Activated T-helper 2 cell treated with anti-CD3 and anti-CD28 coated beads, Interferon-gamma antibody, Interleukin-2, Interleukin-4, amounts not matched to agents 10 μg/mL and 5 μg/mL and 100 μg/mL, durations not matched to agents 14 hours and 24 hours and 36 hours (primary cell): ENCODE measurements at places on chromosomes 5 and 9. TPM values are rescaled to one million over a fixed set of nuclear protein-coding genes. Genes with fewer than 3 reads are reported as not detected.

- DNase-seq, result peak; percentile 72
Observed at GRCh38 chr9:113516840-113517577, 53.5 kb downstream of the RGS3 start.

GRCh38 chr9:131946180-131946579 lies 133.5 kb downstream of the MED27 start:
- no peak for DNase-seq

DNA sequence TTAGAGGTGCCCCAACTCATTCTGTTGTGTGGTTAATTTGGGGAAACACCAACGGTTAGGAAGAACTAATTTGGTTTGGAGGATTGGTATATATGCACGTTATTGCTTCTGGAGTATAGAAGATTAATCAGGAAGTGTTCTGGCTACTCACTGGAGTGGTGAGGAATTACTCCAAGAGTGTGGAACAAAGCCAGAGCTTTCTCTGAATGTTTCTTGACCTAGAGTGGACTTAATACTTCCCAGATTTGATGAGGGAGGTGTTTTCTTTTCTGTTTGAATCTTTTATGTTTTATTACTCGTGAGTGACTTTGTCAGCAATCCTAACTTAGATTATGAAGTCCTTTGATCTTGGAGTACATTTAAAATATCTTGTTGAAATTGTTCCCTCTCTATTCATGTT lies 163.7 kb downstream of the MAN2A1 start:
- DNase-seq, result no peak

GRCh38 chr5:150516011-150516410 lies 8.1 kb downstream of the NDST1 start:
- no peak for DNase-seq

DNA sequence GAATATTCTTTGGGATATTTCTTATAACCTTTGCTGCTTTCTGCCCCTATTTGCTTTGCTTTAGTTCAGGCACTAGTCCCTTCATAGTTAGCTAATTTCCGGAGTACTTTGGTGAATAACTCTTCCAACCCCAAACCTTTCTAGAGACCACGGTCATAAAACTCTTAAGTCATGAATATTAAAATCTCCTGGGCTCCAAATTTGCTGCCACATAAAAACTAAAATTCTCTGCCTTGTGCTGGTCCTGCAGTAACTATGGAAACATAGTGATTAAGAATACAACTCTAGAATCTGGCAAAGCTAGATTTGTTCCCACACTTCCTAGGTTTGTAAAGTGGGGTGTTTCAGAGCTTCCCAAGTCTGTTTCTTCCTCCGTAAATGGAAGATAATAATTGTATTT lies 10.0 kb upstream of the ACTBL2 start:
- DNase-seq, result no peak

- no peak for DNase-seq
Observed at GRCh38 chr5:95910521-95910920, 51.1 kb downstream of the ELL2 start.

DNA sequence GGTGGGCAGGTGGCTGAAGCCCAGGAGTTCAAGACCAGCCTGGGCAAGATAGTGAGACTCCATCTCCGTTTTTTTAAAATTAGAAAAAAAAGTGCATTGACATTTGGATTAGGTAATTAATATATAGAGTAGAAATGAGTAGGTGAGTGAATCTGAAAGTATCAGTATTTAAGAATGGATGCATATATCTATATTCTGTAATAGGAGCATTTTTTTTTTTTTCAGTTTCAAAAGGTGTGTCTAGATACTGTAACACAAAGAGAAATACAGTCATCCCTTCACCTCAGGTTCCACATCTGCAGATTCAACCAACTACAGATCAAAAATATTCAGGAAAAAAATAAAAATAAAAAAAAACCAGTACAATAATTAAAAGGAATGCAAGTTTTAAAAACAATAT lies 50.8 kb downstream of the RBM27 start:
- no peak for DNase-seq

GRCh38 chr5:151592855-151593408 lies 1.8 kb upstream of the FAT2 start:
- no peak for DNase-seq

DNA sequence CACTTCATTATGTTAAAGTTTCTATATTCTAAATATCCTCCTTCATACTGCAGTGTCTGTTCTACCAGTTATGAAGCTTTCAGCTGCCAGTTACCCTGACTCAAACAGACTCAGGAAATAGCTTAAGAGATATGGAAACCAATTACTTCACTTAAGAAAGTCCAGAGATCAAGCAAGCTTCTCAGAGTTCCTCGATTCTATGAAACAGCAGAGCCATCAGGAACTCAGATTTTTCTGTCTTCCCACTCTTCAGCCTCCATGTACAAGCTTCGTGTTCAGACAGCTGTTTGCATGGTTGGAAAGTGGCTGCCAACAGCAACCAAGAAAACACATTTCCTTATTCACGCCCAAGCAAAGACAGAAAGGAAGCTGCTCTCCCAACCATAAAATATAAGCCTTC lies 216.1 kb downstream of the ACTL7B start:
- no peak for DNase-seq

DNA sequence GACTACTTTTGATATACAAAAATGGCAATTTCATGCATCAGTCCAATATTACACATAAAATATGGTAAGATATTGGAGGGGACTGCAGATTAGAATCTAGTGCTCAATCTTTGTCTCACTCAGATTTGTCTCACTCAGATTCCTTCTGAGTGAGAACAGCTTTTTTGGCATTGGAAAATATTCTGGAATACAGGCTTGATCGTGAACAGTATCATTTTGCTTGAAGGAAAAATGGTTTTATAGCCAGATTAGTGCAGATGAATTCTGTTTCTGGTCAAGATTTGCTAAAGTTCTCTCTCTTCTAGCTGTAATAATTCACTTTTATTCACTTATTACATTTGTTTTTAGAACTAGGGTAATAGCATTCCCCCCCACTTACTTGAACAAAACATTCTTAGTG lies 51.2 kb downstream of the MAN2A1 start:
- no peak for DNase-seq

- DNase-seq, result peak; percentile 30
Observed at GRCh38 chr5:174327317-174327864, 281.9 kb downstream of the NSG2 start.

The ARHGEF28 gene
- total RNA-seq, result 0.05 and 0.11 TPM in 2 replicates

The FOXD1 gene
- 0.11 and 0.25 TPM in 2 replicates for total RNA-seq

The HMMR gene
- 39.3 and 40.3 TPM in 2 replicates for total RNA-seq

The SPTAN1 gene
- 286 and 303 TPM in 2 replicates for total RNA-seq

The SLIT3 gene
- 8.1 and 9.5 TPM in 2 replicates for total RNA-seq

The NFIB gene
- 0.02 TPM in 1 of 2 replicates, not detected in the other for total RNA-seq

The SIL1 gene
- total RNA-seq, result 31.1 and 37.8 TPM in 2 replicates
